ENCODE measurements at places on chromosomes 3 and 15.

DNA sequence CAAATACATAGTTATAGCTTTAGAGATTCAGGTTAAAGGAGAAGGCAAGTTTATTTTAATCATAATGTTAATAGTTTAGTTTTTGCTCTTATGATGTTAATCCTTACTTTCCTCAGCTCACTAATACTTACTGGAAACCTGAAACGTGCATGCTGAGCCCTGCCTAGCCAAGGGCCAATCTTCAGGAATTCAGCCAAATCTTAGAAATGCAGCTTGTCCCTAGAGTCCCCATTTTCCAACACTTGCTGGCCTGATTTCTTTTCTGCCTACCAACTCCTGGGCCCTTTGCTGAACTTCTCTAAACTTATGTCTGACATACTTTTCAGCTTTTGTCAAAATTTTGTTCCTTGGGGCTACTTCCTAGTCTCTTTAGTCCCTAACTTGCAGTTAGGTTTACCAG, 22.8 kb downstream of the BCHE start:
- no peak for DNase-seq

GRCh38 chr3:195410546-195410945, 32.3 kb downstream of the ACAP2 start:
- no peak for DNase-seq

GRCh38 chr3:133401374-133402135, 1.7 kb downstream of the BFSP2 start:
- DNase-seq: no peak

DNA sequence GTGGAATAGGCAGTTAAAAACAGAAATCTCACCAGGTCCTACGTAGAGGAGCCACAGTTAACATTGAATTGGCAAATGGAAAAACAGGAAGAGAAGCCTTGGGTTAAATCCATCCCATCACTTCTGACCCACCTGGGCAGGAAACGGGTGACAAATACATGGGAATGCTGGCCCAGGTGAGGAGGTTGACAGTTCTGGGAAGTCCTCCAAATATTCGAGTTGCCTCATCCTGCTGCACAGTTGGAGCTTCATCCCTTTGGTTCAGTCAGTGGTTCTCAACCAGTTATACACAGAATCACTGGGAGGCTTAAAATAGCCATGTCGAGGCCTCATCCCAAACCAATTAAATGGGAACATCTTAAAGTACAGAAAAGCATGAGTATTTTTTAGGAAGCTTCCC, 5.3 kb downstream of the MYZAP start:
- no peak for DNase-seq

DNA sequence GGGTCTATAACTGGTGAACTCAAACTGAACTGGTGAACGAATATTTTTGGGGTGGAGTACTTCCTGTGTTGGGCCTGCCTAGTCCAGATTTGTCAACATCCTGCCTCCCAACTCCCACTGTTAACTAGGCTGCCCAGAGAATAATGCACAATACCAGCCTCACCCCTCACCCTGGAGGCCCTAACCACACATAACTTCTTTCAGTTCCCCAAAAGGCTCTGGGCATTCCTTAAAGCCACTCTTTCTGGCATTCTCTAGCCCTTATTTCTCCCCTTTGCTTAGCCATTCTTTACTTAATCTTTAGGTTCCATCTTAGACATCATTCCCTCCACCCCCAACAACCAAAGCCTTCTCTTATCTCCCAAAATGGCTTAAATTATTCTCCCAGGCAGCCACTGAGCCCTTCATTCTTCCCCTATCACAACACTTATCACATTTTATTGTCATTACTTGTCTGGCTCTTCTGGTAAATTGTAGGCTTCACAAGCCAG, 9.1 kb upstream of the SEC11A start:
- no peak for DNase-seq

- DNase-seq: no peak
These were observed 4.4 kb downstream of the NR2F2 start for GRCh38 chr15:96334705-96335410.

GRCh38 chr3:192830291-192831110, 87.2 kb downstream of the MB21D2 start:
- no peak for DNase-seq

DNA sequence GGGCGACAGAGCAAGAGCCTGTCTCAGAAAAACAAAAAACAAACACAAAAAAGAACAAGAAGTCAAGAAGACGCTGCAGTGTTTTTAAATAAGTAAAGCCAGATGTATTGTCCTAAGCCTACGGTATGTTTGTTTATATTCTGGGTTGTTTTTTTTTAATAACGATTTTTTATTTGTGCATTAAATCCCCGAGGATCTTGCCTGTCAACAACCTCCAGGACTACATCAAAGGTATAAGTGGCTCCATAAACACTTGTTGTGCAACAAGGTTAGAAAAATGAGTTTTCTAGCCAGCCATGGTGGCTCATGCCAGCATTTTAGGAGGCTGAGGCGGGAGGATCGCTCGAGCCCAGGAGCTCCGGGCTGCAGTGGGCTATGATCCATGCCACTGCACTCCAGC, 26.1 kb downstream of the ITGB5 start:
- DNase-seq: no peak

- DNase-seq: no peak
These were observed 146.6 kb downstream of the CHSY1 start for GRCh38 chr15:101105059-101105891.

- DNase-seq: no peak
These were observed 325.5 kb downstream of the SATB1 start for GRCh38 chr3:18099611-18100010.

All from effector CD4-positive, alpha-beta T cell (primary cell).